ENCODE measurements at places on chromosomes 7 and 10.

DNA sequence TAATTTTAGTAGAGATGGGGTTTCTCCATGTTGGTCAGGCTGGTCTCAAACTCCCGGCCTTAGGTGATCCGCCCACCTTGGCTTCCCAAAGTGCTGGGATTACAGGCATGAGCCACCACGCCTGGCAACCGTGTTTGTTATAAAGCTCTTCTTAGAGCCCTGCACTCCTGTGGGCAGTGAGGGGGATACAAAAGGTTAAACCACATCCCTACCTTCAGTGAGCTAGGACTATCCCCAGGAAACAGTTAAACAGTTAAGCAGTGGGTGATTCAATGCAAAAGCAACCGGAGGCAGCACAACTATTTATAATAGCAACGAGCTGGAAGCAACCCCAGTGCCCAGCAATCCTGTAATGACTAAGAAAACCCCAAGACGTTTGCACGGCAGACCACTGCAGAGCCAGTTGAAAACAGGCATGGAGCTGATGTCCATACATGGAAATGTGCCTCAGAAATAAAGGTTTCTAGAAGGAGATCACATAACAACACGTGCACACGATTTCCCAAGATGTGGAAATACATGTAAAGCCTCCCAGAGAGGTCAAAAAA, 107.2 kb upstream of the LYZL2 start:
- no peak for DNase-seq

GRCh38 chr10:77911535-77912123, 14.9 kb downstream of the DLG5 start:
- no peak for DNase-seq

DNA sequence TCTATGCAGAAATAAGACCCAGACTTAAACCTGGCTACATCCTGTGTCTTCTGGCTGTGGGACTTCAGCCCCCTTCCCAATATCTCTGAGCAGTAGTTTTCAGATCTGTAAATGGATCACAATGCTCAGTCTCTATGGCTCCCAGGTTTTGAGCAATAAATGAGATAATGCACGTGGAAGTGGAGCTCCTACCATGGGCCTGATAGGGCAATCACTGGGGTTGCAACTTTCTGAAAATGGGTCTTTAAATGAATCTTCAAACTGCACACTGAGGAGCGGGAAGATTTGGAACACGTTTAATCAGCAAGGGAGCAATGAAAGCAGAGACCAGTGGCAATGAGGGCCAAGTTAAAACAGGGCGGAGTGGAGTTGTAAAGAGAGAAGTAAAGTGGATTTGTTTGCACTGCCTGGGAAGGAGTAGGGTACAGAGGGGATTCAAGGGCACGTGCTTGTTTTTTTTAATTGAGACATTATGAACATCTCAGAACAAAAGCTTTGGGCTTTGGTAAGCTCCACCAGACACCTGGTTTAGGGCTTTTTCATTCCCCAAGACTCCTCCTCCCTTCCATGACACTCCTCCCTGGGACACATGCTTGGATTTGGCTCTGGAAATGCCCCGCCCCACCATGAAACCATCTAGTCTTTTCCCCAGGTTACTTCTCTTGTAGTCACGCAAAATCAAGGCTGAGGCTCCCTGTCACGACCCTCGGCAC, 42.7 kb downstream of the PAPSS2 start:
- no peak for DNase-seq

GRCh38 chr10:54484186-54484585, 316.8 kb downstream of the PCDH15 start:
- no peak for DNase-seq

DNA sequence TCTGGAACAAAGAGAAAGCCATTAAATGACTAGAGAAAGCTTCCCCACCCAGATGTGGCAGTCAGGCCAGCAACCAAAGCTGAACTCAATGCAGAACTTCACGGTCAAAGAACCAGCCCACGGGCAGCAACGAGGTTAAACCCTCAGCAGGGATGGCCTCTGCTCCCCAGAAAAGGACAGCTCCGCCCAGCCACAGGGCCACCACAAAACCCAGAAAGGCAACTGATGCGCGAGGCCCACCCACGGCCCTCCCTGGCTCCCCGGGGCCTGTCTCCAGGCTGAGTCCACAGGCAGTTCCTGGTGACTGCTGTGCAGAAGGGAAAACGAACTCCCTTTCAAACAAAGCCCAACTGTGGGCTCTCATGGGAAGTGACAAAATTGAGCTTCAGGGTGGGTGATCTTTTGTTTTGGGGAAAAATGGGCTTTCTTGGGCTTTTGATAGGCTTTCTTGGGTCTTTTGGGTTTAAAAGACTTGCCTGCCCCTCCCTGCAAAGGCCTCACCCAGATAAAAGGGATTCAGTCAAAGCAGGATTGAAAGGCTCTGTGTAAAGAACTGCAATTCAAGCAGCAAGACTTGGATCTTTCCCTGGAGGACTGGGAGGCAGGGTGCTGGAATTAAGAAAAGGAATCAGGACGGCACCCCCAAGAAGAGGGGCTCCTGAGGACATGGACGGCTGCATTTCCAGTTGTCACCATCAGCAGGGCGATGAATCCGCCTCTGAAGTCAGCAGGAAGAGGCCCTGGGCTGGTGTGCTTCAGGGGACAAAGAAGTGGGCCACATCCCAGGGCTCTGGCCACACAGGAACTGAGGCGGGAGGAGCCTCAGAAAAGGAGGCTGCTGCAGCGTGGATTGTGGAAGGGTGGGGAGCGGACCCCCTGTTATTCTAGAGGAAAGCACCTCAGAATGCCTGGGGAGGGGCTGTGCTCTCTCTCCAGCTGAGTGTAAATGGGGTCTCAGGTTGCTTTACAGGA, 209.9 kb downstream of the USP6NL start:
- no peak for DNase-seq

DNA sequence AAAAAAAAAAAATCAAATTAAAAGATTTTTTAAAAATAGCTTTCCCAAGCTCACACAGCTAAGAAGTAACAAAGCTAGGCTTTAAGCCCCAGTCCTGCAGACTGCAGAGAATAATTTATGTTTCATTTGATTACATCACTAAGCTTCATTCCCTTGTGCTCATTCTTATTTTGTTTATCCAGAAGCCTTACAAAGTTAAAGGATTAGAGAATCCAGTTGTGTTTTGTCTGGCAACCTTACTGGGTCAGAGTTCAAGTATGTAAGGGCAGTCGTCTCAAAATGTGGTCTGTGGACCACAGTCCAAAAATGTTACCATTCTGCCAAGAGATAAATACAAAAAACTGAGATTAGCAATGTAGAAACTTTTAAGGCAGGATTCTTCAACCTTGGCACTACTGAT, 32.1 kb upstream of the EZH2 start:
- no peak for DNase-seq

DNA sequence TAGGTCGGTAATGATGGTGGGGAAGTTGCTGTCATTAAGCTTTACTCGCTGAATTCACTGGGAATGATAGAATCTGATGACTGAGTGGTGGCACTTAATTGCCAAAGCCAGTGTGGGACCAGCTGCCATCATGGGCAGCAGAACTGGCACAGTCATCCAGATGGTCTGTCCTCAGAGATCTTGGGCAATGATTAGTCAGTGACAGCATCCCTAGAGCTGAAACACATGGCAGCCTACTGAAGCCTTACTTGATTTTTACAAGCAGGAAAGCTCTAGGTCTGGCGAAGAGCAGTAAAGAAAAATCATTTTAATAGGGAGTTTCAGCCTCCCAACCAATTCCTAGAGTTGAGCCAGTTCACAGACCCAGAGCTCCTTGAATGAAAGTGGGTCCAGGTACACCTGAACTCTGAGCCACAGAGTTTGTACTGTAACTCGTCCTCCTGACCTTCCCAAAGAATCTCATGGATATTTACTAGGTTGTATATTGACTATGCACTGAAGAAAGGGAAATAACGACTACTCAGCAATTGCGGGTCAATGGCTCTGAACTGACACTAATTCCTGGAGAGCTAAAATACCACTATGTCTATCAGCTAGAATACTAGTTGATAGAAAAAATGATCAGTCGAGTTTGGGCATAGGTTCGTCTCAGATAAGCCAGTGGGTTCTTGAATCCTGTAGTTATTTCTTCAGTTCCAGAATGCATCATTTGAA, 4.4 kb upstream of the ASB13 start:
- DNase-seq, result no peak

DNA sequence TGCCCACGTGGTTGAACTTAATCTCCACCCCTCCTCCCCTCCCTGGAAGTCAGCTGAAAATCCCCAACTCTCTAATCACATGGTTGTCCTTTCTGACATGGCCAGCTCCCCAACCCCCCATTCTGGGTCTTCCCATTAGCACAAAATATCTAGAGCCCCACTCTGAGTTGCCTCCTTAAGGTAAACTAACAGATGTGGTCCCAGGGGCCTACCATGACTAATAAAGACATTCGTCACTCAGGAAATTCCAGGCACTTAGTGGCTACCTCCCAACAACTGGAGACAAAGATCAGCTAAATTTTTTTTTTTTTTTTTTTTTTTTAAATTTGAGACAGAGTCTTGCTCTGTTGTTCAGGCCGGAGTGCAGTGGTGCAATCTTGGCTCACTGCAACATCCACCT, 21.1 kb downstream of the CCDC126 start:
- DNase-seq, result no peak

Measured in NCI-H1417 (cell line).